ENCODE measurements at places on chromosomes 7 and 10. TPM values are rescaled to one million over a fixed set of nuclear protein-coding genes. Genes with fewer than 3 reads are reported as not detected.

Gene GBX1
- total RNA-seq, result not detected

Gene TMEM176B
- total RNA-seq, result not detected

Gene DYDC2
- total RNA-seq, result not detected

Gene DEPP1
- total RNA-seq, result 191 TPM

Gene PTPN20
- total RNA-seq, result 1.2 TPM

Gene RNF32
- 0.15 TPM for total RNA-seq

Gene MBL2
- total RNA-seq, result not detected

Gene SFTPA1
- total RNA-seq, result not detected

Gene HTRA1
- 93.9 TPM for total RNA-seq

Gene WEE2
- total RNA-seq, result not detected

Gene NRP1
- total RNA-seq, result 187 TPM

Gene TYW1B
- 2.1 TPM for total RNA-seq
